IPS DF 6.9 (cell line): ENCODE measurements at places on chromosomes 2 and 18.

- no peak for DNase-seq
Measured at GRCh38 chr2:189528617-189529016, 52.0 kb downstream of the SLC40A1 start.

- DNase-seq, result no peak
Measured at GRCh38 chr2:63819765-63820717, 21.7 kb upstream of the UGP2 start.

GRCh38 chr2:233965032-233965603 lies 47.9 kb downstream of the TRPM8 start:
- no peak for DNase-seq

GRCh38 chr18:816088-816653 lies 4.1 kb upstream of the YES1 start:
- no peak for DNase-seq
